Activated T-cell treated with anti-CD3 and anti-CD28 coated beads for 1 hour (primary cell): ENCODE measurements at places on chromosomes 6 and 20.

GRCh38 chr6:31055441-31055840 is 45.2 kb downstream of the MUC22 start:
- DNase-seq = no peak

DNA sequence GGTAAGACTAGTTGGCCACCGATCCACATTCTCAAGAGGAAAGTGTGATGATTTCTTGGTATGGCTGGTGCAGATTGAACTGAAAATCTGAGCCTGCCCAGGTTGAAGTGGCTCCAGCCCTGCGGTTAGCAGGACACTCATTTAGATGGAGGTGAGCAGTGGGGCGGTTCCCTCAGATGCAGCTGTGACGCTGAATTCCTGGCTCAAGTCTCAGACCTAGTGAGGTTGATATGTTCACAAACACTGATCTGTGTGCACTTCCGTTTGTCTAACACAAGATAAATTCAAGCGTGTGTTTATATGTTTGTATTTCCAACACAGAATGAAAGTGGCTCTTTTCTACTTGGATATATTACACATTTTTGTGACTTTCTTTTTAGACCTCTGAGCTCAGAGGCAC is 83.4 kb upstream of the FRMD1 start:
- no peak for DNase-seq

GRCh38 chr6:106076139-106076538 is 10.0 kb upstream of the PRDM1 start:
- DNase-seq = no peak

- no peak for DNase-seq
These were observed 2.7 kb downstream of the SLC17A2 start for GRCh38 chr6:25927756-25928216.
